NAMALWA (cell line): ENCODE measurements at places on chromosomes 3 and 15.

GRCh38 chr3:190070622-190071347 lies 49.9 kb downstream of the P3H2 start:
- no peak for DNase-seq

DNA sequence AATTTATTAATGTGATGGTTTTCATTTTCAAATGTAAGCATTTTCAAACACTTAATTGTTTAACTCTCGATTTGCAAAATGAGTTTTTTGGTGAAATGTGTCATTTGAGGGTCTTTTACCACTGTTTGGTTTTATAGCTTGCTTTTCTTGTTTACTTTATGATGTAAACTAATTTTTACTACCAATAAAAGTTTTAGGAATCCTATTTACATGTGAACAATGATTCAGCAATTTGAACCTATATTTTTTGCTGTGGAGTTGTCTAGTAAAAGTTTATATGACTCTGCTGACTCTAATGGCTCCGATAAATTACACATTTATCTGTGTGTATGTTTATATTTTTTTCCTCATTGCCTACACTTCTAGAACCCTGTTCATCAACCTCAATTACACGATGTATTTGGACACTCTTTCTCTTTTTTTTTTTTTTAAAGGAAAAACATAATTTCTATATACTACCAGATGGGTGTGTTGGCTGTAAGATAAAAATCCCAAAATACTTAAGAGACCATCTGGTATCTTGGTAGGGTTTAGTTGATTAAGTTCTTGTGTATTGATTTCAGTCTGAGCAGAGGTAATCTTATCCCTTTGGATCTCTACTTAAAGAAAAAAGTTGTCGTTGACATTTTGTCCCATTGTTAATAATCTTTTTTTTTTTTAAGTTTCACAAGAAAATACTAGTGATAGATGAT lies 89.5 kb downstream of the PTPRG start:
- no peak for DNase-seq

DNA sequence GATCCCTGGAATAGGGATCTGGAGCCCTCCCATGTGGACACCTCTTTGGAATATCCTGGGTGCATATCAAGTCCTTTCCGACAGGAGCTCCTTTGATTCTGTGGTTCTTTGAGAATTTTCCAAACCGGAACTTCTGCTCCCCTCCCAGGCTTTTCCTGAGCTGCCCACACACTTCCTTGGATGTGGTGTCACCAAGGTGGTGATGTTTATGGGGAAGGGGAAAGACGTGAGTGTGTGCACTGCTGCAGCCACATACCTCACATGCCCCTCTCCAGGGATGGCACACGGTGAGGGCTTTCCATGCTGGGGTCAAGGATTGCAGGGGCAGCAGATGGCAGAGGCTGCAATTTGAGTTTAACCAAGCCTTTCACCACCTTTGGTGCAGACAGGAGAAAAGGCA lies 27.9 kb upstream of the PSTPIP1 start:
- DNase-seq = no peak

DNA sequence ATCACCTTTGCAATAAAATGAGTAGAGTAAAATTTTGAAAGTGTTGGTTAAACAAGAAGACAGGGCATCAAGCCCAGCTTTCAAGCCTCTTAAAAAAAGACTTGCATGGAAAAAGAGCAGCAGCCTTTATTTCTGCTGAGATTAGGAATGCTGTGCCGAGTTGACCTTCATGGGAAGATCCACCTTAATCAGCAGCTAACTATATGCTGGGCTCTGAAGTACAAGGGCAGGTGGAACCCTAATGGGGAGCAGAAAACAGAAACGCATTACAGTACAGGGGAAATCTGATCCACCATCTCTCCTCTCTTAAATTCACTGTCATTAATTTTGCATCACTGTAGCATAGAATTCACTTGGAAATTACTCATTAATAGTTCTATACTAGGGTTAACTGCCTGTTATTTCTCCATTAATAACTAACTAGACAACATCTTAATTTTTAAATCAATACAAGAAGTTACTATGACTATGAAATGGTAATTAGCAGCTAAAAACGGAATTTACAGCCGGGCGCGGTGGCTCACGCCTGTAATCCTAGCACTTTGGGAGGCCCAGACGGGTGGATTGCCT lies 133.6 kb downstream of the GHSR start:
- DNase-seq = no peak

- peak; percentile 20 for DNase-seq
Measured at GRCh38 chr15:68379058-68379758, 52.8 kb downstream of the ITGA11 start.

DNA sequence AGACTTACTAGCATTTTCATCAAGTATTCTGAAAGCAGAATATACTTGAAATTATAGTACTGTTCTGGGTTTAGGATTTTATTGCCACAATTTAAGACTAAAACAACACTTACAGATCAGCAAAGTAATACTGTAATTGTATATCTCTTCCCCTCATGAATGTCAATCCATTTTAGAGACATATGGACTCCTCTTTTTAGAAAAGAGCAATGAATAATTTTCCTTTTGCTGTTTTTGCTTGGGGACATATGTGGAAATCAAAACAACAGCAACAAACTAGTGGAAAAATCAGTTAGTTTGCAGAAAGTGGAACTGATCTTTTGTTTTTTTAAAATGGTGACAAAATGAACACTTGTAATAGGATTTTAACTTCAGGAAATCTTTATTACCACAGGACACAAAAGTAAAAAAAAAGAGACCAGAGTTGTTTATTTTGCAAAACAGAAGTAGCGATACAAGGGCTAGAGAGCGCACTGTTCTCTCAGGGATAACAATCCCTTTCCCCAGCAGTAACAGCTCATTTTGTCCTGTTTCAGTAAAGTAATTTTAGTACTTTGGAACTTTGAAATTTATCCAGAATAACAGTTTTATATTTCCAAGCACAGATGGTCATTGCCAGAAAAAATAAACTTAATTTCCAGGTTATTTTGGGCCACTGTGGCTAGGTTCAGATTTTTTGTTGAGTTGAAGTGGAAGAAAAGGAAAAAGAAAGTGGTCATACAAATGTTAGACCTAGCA lies 17.1 kb downstream of the LEKR1 start:
- DNase-seq = no peak

GRCh38 chr15:82643992-82644391 lies 3.2 kb downstream of the CPEB1 start:
- DNase-seq = no peak

DNA sequence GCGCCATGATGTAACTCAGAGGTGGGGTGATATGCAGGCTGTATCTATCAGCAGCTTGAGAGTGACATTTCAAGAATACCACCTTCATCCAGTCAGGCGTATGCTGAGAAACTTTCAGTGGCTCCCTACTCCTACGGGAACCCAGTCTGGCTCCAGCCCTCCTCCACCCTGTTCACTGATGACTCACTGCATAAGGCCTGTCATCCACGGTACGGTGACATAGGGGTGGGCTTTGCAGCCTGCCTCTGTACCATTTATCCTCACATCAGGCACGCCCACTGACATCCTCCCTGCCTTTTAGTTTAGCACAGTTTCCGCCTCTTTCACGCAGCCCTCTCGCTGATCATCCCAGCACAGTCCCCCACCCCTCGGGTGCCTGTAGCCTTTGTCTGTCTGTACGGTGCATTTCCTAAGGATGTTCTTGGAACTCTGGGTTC lies 11.7 kb downstream of the PXYLP1 start:
- no peak for DNase-seq
